Effector CD4-positive, alpha-beta T cell (primary cell): ENCODE measurements at places on chromosomes 5 and 9.

GRCh38 chr5:172765766-172766286 is 5.2 kb downstream of the DUSP1 start:
- DNase-seq, result no peak

DNA sequence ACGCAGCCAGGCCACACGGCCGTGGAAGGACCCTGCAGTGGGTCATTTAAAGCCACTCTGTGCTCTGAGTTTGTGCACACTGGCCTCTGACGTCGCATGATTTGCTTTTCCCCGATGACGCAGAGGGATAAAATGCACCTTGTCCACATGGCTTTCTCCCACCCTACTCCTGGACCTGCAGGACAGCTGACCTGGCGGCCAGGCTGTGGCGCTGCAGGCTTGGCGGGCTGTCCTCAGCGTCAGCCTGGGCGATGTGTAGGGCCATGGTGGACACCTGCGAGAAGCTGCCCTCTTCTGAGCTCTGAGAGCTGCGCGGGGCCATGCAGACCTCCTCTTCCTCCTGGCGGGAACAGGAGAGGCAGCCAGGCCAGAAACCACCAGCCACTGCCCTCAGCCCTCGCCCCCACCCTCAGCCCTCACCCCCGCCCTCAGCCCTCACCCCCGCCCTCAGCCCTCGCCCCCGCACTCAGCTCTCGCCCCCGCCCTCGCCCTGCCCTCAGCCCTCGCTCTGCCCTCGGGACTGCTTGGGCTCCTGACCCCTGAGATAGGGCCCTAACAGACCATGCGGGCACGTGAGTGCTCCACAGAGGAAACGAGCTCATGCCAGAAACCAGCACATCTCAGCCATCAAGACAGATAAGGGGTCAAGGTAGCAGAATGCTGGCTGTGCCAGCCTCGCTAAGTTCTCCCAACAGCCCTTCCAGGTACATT is 20.0 kb upstream of the SCGB3A1 start:
- no peak for DNase-seq

- DNase-seq, result no peak
Observed at GRCh38 chr9:31321256-31321655, 1063.2 kb upstream of the ACO1 start.

DNA sequence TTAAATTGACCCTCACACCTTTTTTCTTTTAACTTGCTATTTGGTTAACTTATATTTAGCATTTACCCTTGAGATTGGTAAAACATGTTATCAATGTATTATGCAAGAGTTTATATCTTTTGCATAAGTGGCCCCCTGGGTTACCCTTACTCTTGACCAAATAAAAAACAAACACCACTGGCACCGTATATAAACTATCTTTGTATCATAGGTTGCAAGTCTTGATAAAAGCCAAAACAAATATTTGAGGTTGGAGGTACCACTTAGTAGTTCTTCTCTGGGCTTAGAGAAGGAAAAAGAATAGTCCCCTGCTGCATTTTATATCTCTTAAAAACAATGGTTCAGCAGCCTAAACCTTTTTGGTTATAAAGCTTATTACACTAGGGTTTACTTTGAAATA is 61.3 kb downstream of the WDR36 start:
- DNase-seq, result no peak

- DNase-seq, result peak; percentile 77
Observed at GRCh38 chr9:114653556-114654159, 3.9 kb downstream of the TEX53 start.

GRCh38 chr9:15837079-15837679 is 284.3 kb downstream of the CCDC171 start:
- DNase-seq, result peak; percentile 3

- DNase-seq, result no peak
Observed at GRCh38 chr5:143025971-143026370, 255.8 kb downstream of the ARHGAP26 start.

DNA sequence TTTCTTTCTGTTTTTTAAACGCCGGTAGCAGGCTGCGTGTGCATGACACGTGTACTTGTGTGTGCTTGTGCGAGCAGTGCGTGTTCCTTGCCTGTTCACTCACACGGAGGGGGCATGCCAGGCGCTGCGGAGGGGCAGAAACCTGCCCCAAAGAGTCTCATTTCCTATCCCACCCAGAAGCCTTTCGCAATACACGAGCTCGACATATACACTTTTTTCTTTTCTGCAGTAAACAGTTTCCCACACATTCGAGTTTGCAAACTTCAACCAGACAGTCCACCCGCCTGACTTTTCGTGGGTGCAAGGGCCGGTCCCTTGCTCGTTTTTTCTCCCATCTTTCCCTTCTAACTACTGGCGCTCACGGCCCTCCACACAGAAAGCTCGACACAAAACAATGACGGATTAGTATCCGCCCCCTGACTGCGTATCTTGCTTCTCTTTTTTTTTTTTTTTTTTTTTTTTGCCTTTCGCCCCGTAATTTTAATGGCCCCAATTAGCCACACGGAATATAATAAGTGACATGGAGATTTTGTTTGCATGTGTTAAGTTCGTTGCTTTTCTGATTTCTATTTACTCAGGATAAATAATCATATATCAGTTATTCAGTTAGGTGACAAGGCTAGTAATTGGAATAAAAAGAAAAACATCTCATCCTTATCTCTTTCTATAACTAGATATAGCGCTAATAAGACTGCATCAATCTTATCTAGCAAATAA is 5.3 kb upstream of the OTP start:
- DNase-seq, result no peak

DNA sequence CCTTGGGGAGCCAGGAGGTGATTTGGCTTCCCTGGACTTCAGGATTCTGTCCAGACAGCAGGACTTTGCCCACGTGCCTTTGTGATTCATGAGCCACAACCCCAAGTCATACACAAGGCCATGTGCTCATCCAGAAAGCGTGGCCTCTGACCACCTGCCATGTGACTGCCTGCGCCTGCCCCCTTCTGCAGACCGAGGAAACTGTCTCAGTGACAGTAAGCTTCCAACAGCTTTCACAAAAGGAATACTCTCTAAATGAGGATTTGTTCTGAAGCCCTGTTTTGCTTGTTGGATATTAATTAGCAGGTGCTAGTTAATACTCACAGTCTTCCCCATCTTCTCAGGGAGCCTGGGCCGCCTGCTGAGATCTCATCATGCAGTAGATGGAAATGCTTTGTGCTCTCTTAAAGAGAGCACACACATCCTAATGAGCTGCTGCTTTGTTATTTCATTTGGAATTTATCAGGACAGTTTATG is 36.9 kb upstream of the ANGPTL2 start:
- DNase-seq, result no peak

DNA sequence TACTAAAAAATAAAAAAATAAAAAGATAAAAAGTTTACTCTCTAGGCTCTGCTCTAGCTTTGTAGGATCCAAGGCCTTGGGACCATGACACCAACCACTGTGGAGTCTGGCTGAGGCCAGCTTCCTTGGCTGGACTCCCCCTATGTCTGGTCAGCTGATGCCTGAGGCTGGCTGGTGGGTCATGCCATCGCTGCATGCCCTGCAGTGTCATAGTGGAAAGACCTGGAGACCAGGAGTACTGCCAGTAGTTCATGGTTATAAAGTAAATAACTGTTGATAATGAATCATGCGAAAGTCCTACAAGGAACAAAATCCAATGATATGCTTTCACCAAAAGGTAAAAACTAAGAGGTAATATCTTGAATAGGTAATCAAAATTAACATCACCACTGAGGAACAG is 43.2 kb downstream of the GARNL3 start:
- no peak for DNase-seq

DNA sequence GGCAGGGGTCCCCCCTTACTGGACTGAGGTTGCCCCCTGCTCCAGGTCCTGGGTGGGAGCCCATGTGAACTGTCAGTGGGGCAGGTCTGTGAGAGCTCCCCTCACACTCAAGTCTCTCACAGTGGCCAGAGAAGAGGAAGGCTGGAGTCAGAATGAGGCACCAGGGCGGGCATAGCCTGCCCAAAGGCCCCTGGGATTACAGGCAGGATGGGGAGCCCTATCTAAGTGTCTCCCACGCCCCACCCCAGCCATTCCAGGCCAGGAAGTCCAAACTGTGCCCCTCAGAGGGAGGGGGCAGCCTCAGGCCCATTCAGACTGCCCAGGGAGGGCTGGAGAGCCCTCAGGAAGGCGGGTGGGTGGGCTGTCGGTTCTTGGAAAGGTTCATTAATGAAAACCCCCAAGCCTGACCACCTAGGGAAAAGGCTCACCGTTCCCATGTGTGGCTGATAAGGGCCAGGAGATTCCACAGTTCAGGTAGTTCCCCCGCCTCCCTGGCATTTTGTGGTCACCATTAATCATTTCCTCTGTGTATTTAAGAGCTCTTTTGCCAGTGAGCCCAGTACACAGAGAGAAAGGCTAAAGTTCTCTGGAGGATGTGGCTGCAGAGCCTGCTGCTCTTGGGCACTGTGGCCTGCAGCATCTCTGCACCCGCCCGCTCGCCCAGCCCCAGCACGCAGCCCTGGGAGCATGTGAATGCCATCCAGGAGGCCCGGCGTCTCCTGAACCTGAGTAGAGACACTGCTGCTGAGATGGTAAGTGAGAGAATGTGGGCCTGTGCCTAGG is at the start of gene CSF2:
CSF2 (plus strand) TSS at position 559 of the 783 bp plus-strand sequence; CDS start at position 594, 35 bp downstream.
- DNase-seq, result no peak

DNA sequence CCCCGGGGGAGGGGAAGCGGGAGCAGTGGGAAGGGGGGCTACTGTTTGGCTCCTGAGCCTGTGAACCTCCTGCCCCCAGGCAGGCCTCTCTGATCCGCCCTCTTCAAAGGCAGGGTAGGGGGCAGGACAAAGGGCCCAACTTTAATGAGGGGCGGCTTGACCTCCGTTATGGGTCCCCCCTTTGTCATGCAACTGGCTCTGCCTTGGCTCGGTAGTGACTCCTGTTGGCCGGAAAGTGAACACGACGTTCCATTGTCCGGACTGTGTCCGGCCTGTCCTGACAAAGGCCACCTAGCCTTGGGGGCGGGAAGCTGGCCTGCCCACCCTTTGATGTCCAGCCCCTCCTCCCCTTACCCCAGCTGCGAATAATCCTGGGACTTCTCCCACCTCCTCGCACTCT is 1.3 kb downstream of the CDX1 start:
- DNase-seq, result no peak

- DNase-seq, result no peak
Observed at GRCh38 chr9:652914-653313, 188.6 kb upstream of the DMRT1 start.

DNA sequence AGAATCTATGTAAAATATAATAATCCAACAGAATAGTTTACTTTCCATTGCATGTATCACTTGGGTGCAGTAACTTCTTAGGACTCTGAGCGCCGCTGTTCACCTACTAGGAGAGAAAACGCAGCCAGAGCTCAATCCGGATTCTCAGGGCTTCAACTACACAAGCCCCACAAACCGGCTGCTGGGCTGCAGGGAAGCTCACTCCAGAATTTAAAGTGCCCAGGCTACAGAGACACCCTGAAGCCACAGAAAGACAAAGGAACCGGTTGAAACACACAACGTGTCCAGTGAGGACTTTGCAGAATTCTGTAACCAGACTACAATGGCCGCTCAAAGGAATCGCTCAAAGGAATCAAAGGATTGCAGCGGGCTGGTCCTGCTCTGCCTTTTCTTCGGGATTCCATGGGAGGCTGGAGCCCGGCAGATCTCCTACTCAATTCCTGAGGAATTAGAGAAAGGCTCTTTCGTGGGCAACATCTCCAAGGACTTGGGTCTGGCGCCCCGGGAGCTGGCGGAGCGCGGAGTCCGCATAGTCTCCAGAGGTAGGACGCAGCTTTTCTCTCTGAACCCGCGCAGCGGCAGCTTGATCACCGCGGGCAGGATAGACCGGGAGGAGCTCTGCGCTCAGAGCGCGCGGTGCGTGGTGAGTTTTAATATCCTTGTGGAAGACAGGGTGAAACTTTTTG is at the start of gene PCDHGA10:
PCDHGA10 (plus strand) TSS at position 134 of the 686 bp plus-strand sequence; CDS start at position 323, 189 bp downstream.
- peak; percentile 38 for DNase-seq

DNA sequence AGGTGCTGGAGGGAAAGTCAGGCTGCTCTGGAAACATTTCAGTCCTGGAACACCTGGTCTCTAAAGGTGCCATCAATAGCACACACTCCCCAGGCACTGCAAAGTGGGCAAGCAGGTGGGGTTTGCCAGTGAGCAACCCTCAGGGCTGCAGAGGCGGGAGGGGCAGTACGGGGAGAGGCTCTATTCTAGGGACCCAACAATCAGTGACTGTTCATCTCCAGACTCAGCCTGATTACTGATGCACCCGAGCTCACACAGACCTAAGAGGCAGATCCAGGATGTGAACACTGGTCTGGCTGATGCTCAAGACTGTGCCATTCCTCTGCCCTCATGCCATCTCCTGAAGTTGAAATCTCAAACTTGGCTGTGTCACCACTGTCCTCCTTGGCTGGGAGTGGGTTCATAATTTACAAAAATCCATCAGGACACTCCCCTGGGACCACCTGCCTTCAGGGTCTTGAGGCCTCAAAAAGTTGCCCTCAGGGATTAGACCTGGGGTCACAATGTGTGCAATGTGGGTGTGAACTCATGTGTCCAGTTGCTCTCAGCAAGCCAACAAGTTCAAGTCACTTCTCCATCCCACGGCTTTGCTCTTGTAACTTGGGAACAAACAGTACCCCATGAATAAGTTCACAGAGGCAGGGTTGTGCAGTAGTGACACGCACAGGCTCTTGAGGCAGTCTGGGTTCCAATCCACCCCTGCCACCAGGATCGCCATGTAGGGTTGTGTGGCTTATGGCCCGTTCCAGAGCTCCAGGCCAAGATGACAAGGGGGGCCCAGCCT is 19.9 kb upstream of the KCNMB1 start:
- DNase-seq, result no peak

DNA sequence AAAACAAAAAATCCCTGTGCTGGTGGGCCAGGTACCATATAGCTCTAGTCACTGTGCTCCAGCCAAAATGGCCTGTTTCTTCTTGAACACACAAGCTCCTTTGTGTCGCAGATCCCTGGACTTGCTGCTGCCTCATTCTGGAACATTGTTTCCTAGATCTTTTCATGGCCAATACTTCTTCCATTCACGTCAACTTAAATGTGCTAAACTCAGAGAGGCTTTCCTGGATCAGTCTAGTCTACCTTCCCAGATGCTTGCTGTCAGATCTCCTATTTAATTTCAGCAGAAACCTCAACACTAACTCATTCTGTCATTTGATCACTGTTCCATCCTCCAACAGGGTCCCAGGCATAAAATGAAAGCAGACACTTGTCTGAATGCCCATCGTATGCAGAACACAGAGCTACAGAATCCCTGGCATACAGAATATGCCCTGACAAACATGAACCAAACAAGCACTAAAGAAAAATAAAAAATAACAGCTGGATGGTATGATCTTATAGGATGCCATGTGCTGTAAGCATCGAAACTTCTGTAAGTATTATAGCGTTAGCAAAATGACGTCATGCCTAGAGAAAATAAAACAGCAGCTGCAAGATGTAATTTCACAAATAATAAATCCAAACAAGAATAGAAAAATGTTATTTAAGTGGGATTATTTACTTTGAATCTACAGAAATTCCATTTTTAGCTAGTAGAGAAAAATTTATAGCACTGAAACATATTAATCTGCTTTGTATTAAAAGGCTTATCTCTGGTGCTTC is 403.7 kb upstream of the DAP start:
- no peak for DNase-seq

DNA sequence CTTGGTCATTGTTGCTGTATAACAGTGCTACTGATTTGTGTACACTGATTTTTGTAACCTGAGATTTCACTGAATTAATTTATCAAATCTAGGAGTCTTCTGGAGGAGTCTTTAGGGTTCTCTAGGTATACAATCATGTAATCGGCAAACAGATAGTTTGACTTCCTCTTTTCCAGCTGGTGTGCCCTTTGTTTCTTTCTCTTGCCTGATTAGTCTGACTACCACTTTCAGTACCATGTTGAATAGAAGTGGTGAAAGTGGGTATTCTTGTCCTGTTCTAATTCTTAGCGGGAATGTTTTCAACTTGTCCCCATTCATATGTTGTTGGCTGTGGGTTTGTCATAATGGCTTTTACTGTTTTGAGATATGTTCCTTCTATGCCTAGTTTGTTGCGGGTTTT is 24.7 kb upstream of the RANBP6 start:
- DNase-seq, result no peak
